ENCODE measurements at places on chromosomes 11 and 22. TPM values are rescaled to one million over a fixed set of nuclear protein-coding genes. Genes with fewer than 3 reads are reported as not detected.

DNA sequence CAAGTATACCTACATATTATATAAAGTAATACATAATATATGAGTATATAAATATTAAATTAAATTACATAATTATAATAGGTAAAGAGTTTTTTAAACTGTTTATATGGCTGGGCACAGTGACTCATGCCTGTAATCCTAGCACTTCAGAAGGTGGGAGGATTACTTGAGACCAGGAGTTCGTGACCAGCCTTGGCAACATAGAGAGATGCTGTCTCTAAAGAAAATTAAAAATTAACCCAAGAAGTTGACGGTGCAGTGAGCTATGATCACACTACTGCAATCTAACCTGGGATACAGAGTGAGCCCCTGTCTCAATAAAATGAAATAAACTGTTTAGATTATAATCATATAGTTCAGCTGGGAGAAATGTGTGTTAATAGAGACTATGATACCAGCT is 363.0 kb downstream of the DDX10 start:
- no peak for DNase-seq

GRCh38 chr11:134181707-134182106 is 42.1 kb downstream of the NCAPD3 start:
- no peak for DNase-seq

DNA sequence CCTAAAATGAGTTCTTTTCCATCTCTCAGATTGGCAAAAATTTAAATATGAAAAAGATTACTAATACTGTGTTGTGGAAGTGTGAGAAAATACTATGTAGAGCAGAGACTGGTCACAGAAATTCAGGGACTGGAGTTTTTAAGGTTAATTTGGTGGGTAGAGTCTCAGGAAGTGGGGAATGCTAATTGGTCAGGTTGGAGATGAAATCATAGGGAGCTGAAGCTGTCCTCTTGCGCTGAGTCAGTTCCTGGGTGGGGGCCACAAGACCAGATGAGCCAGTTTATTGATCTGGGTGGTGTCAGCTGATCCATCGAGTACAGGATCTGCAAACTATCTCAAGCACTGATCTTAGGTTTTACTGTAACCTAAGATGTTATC is 29.4 kb upstream of the TMEM86A start:
- no peak for DNase-seq

DNA sequence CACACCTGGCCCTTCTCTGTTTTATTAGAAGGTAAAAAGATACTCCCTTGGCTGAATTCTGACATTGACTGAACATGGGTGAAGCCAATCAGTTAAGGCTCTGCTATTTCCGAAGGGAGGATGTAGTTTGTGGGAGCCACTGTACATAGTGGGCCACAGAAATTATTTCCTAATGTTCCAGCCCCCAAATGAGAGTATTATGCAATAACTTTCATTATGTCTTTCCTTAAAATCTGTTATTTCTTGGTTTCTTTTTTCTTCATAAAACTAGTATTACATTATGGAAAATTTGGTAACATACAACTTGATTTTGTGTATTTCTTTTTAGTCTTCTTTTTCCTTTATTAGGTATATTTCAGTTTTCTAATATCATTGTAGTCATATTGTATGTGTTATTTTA is 51.9 kb upstream of the EP300 start:
- no peak for DNase-seq

DNA sequence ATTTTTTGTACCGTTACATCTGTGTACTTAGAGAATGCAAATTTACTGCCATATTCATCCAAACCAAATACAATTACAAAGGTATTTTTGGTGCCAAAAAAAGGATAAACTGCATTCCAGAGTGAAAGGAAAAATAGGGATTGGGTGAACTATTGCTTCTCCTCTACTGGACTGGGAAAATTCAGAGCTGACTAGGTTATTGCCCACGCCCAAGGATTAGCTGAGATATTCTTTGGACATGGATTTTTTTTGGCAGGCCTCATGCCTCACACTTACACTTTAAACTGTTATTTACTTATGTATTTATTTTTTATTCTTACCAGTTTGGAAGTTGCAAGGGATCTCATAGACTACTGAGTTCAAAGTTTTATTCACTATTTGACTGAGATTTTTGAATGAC is 76.3 kb upstream of the DDI1 start:
- no peak for DNase-seq

The HPX gene
- 3.9 TPM for total RNA-seq

The PRR33 gene
- total RNA-seq: not detected

The NCR3LG1 gene
- 0.31 TPM for total RNA-seq

The CCDC73 gene
- not detected for total RNA-seq
